ENCODE measurements at places on chromosomes 4 and X. TPM values are rescaled to one million over a fixed set of nuclear protein-coding genes. Genes with fewer than 3 reads are reported as not detected.

DNA sequence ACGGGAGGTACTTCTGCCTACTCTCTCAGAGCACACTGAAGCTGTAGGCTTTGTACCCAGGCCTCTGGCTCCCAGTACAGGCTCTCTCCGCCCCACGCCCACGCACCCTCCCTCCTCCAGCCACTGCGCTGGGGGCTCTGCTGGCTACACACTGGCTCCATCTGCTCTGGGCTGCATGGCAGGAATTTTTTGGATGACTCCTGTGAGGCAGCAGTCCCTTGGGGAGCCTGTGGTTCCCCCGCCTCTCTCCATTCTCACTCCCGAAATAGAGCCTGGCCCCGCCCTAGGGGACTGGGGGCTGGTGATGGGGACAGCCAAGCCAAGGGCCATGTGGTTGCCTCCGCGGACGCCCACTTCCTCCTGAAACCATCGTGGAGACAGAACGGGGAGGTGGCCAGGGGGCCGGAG, 58.1 kb upstream of the ADRA2C start:
- DNase-seq, result no peak

- DNase-seq, result no peak
Measured at GRCh38 chrX:118553042-118553710, 57.6 kb downstream of the DOCK11 start.

DNA sequence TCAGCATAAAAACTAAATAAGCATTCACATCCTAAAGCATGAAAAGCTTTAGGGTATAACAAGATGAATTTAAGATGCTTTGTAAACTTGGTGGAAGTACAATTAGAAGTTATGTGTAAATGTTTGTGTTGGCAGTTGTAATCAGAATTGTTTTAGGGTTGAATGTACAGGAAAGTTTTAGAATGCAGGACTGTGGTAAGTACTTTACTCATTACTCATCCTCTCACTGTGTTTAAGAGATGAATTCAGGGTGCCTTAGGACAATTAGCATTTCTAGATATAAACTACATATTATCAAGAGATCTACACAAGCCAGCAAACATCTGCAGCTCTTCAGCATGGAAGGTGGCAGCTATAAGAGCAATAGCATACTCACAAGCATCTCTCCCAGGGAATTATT, 77.5 kb upstream of the ELOVL6 start:
- no peak for DNase-seq

DNA sequence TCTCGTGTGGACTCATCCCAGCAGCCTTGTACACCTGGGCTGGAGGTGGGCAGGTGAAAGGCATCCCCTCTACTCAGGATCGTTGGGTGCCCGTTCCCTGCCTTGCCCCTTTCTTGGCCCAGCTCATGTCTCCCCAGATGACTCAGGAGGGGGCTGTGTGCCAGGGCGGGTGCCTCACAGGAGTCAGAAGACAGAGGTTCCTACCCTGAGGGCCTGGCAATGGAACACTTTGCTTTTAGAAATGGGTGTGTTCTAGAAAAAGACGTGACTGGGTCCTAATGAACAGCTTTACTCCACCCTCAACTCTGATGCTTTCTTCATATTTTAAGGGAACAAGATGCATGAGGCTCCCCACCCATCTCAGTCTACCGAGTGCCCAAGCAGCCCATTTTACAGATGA, 22.5 kb upstream of the TRIM2 start:
- no peak for DNase-seq

GRCh38 chrX:110043506-110043905, 40.6 kb downstream of the TMEM164 start:
- DNase-seq, result no peak

GRCh38 chr4:85929961-85930665, 429.7 kb downstream of the MAPK10 start:
- no peak for DNase-seq

DNA sequence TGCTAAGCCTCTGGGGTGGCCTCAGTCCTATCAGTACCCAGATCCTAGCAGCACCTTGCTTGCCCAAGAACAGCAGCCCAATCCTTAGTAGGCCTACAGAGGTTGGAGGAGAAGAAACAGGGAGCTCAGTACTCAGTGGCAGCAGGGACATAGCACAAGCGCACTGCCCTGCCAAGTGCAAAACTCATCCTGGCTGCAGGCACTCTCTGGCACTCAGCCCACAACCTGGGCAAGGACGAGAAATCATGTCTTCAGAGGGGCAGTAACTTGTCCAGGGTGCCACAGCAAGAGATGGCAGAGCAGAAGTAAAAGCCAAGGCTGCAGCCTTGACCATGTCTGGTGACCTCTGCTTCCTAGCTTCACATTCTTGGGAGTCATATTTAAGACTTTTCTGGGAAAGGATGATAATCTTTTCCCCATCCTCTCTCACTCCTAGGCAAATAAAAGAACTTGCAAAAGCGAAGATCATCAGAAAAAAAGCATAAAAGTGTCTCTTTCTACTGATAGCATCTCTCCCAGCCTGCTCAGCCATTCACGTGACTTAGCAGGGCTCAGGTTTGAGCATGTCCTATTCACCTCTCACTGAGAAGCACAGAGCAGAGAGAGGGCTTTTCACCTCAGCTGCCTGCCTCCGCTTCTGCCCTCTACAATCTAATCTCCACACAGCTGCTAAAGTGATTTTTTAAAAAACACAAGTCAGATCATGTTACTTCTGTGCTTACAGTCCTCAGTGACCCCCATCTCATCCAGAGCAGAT, 37.2 kb upstream of the MAGEA4 start:
- no peak for DNase-seq

GRCh38 chr4:84530454-84530853, 31.4 kb upstream of the NKX6-1 start:
- no peak for DNase-seq

- DNase-seq, result no peak
Measured at GRCh38 chrX:4397471-4397870, 684.0 kb upstream of the PRKX start.

GRCh38 chr4:126057371-126057770, 742.6 kb downstream of the FAT4 start:
- no peak for DNase-seq

- no peak for DNase-seq
Measured at GRCh38 chr4:911221-911751, 20.8 kb downstream of the GAK start.

DNA sequence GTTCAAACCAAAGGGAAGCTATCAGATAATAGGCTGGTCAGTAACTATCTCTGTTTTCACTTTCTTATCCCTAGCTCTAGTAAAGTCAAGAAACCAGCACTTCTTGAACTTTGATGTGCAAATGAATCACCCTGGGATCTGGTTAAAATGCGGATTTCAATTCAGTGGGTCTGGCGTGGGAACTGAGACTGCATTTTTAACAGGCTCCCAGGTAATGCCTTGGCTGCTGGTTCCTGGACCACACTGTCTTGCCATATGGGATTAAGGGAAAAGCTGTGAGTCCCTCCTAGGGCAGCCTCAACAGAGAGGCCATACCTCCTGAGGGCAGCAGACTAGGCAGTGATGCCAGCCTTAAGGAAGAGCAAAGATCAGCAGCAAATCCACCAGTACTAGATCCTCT, 1.7 kb downstream of the RNF175 start:
- no peak for DNase-seq

GRCh38 chr4:138405466-138405891, 163.3 kb upstream of the SLC7A11 start:
- DNase-seq, result no peak

DNA sequence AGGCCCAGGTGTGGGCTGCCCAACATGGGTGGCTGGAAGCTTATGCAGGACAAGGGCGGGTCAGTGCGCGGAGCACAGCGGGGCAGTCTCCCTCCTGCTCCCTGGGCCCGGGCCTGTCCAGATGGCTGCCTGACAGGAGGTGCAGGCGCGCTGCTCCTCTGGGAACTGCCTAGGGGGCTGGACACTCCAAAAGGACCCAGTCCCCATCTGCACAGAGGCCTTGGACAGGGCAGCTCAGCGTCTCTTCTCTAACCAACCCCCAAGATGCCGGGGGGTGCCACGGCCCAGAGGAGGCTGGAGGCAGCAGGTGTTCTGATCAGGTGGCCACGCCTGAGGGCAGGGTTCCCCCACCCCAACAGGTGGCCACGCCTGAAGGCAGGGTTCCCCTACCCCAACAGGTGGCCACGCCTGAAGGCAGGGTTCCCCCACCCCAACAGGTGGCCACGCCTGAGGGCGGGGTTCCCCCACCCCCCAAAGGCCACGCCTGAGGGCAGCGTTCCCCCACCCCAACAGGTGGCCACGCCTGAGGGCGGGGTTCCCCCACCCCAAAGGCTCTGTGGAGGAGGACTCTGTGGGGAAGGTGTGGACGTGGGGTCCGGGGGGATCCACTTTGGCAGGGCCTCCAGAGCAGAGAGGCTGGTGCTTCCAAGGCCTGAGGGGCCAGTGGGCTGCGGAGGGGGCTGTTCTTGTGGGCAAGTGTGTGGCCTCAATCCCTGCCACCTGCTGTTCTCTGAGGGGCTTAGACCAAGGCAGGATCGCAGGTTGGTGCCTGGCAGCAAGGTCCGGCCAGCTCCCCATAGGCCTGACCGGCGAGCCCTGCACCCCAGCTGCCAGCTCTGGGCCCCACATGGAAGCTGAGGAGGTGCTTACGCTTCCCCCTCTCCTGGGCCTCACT, 36.1 kb downstream of the CPLX1 start:
- no peak for DNase-seq

LONRF3 gene
- 0.23 TPM for total RNA-seq

CFP gene
- 13.1 TPM for total RNA-seq

SYP gene
- 2.6 TPM for total RNA-seq

DCLK2 gene
- total RNA-seq, result not detected

BBS12 gene
- 1.4 TPM for total RNA-seq

GLA gene
- 38.4 TPM for total RNA-seq
